Purkinje cell (primary cell): ENCODE measurements at places on chromosomes 3 and 15. TPM values are rescaled to one million over a fixed set of nuclear protein-coding genes. Genes with fewer than 3 reads are reported as not detected.

HACL1 gene
- 4.2 and 10.8 TPM in 2 replicates for polyA plus RNA-seq

WDR49 gene
- 3.2 and 6.9 TPM in 2 replicates for polyA plus RNA-seq

RNU5B-1 gene
- polyA plus RNA-seq = not detected in 2 replicates

PLSCR5 gene
- polyA plus RNA-seq = not detected in 2 replicates

FOXL2NB gene
- not detected in 2 replicates for polyA plus RNA-seq

NEK10 gene
- 14.3 and 22.3 TPM in 2 replicates for polyA plus RNA-seq

TGM4 gene
- polyA plus RNA-seq = not detected in 2 replicates

CHCHD4 gene
- polyA plus RNA-seq = 16.9 and 19.0 TPM in 2 replicates

NEO1 gene
- polyA plus RNA-seq = 21.5 and 22.5 TPM in 2 replicates

RHO gene
- 1.1 TPM in 1 of 2 replicates, not detected in the other for polyA plus RNA-seq

ALDH1A3 gene
- polyA plus RNA-seq = 37.4 and 43.8 TPM in 2 replicates

ITGB5 gene
- polyA plus RNA-seq = 1.8 and 3.7 TPM in 2 replicates

RASGRP1 gene
- 2.1 and 12.9 TPM in 2 replicates for polyA plus RNA-seq

RYR3 gene
- 3.4 and 3.8 TPM in 2 replicates for polyA plus RNA-seq

GOLGA6L4 gene
- polyA plus RNA-seq = 3.4 and 3.5 TPM in 2 replicates

WNT5A gene
- 9.3 and 9.9 TPM in 2 replicates for polyA plus RNA-seq

CLDN16 gene
- not detected in 2 replicates for polyA plus RNA-seq

SMCO1 gene
- 1.5 TPM in 1 of 2 replicates, not detected in the other for polyA plus RNA-seq

TRPC1 gene
- polyA plus RNA-seq = 16.1 and 30.1 TPM in 2 replicates

PYGO1 gene
- polyA plus RNA-seq = 2.4 and 4.0 TPM in 2 replicates

LMCD1 gene
- 0.43 and 1.3 TPM in 2 replicates for polyA plus RNA-seq

ITPKA gene
- polyA plus RNA-seq = 44.5 and 59.6 TPM in 2 replicates

NAALADL2 gene
- 5.1 and 24.4 TPM in 2 replicates for polyA plus RNA-seq

STRA6 gene
- not detected in 2 replicates for polyA plus RNA-seq

TF gene
- 10.3 and 13.0 TPM in 2 replicates for polyA plus RNA-seq

CASR gene
- not detected in 2 replicates for polyA plus RNA-seq

TMEM212 gene
- not detected in 2 replicates for polyA plus RNA-seq

GOLGA6A gene
- not detected in 2 replicates for polyA plus RNA-seq
